ENCODE measurements at places on chromosomes 7 and 10. TPM values are rescaled to one million over a fixed set of nuclear protein-coding genes. Genes with fewer than 3 reads are reported as not detected.

DNA sequence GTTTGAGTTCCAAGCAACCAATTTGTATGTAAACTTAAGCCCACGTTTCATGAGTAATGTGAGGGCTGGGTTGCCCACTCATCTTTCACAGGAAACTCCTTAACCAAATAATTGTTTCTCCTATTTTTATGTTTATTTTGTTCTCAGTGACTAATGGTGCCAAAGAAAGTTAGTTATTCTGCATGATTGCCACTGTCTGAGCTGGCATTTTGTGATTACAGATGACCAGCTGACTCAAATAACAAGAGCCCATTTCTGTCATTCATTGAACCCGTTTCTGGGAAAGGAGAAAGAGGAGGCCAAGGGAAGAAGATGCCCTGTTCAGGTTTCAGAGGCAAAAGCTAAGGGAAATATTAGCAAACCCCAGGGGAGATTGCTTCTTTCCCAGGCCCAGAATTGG lies 186.9 kb upstream of the MYO3A start:
- H3K27me3 ChIP-seq: peaks cover 2% of the 10 kb centered on the region
- no peak overlapping the region for H3K27ac ChIP-seq
- no peaks in the 10 kb centered on the region for H3K36me3 ChIP-seq

- peak overlapping the region; percentile 27 for H3K4me3 ChIP-seq
- H3K27me3 ChIP-seq: no peaks in the 10 kb centered on the region
- H3K36me3 ChIP-seq: no peaks in the 10 kb centered on the region
- H3K4me1 ChIP-seq: peaks cover 24% of the 10 kb centered on the region
- peak; percentile 36 for DNase-seq
Observed at GRCh38 chr7:101990811-101991418, 173.5 kb downstream of the CUX1 start.

GRCh38 chr7:33193308-33193864 lies 64.0 kb downstream of the BBS9 start:
- H3K4me3 ChIP-seq: no peak overlapping the region
- H3K27me3 ChIP-seq: no peaks in the 10 kb centered on the region

DNA sequence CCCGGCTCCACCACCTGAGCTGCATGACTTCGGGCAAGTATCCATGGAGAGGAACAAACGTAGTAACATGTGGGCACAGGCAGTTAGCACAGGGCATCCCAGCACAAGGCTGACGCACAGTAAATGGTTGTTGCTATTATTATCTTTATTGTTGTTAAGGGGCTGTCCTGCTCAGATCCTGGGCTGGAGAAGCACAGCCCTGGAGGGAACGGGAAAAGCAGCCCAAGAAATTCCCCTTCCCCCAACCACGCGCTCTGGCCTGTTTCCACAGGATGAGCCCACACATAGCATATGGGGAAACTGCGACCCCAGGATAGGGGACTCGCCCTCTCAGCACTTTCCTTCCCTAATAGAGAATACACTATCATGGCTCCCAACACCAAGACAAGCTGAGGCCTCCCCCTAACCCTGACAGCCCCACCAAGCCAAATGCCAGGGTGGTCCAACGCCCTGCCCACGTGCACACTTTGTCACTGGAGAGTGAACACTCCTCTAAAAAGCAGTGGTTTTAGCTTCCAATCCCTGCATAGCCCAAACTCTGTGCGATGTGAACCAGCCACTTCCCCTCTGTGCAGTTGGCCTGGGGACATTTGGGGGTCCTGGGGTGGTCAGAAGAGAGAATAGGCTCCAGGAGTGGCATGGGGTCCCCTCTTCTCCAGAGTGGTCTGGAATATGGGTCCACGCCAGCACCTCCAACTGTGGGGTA lies 11.0 kb downstream of the PSD start:
- H3K4me3 ChIP-seq: peak overlapping the region; percentile 63
- no peak for DNase-seq
- H3K36me3 ChIP-seq: no peaks in the 10 kb centered on the region

DNA sequence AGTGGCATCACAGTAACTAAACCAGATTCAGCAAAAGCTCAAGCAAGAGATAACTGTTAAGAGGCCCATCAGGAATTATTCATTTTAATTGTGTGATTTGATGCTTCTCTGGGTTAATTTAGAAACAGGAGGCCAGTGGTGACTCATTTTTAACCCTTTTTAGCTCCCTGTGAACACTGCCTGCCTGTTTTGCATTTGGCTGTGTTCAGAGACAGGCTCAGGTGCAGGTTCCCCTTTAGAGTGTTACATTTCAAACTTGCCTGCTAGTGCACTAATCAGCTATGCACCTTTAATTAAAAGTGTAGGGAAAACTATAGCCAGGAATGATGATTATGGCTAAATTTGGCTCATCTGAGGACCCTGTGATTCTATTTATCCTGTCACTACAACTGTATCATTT lies 6.5 kb downstream of the STAMBPL1 start:
- H3K4me3 ChIP-seq: no peak overlapping the region
- H3K4me1 ChIP-seq: peaks cover 78% of the 10 kb centered on the region
- H3K36me3 ChIP-seq: peaks cover 3% of the 10 kb centered on the region
- peak; percentile 53 for DNase-seq
- no peaks in the 10 kb centered on the region for H3K27me3 ChIP-seq

- H3K4me1 ChIP-seq: peaks cover 43% of the 10 kb centered on the region
- no peak overlapping the region for H3K27ac ChIP-seq
- peaks cover 1% of the 10 kb centered on the region for H3K36me3 ChIP-seq
- H3K4me3 ChIP-seq: no peak overlapping the region
- DNase-seq: no peak
Observed at GRCh38 chr10:17062009-17062408, 67.6 kb downstream of the CUBN start.

DNA sequence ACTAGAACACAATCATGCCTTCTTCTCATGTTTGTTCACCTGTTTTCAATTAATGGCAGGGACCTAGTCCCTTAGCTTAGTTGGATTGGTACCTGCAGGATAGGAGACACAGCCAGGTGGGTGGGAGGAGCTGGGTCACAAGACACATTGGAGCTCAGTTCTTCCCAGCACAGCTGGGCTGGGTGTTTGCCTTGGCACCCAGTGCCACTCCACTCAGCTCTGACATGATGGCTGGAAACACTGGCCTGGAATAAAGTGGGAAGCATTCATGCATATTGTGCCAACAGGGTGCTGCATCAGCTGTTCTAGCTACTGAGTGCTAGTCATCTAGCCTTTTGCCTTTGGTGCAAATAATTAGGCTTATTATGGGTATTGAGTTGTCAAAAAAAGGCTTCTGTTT lies 226.1 kb downstream of the PTEN start:
- no peaks in the 10 kb centered on the region for H3K36me3 ChIP-seq
- peaks cover 34% of the 10 kb centered on the region for H3K4me1 ChIP-seq
- peaks cover 14% of the 10 kb centered on the region for H3K27me3 ChIP-seq
- DNase-seq: no peak

DNA sequence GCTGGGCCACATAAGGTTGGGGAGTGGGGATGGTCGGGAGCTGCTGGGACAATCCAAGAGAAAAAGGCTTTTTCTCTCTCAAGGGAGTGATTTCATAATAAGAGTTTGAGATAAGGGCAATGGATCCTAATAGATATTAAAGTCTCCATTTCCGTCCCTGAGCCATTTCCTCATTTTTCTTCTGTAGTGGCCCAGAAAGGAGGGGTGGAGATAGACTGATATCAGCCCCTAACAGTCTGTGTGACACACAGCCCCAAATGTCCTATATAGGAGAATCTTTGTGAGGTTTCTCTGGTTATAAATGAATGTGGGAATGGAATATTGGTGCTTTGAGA lies 35.2 kb downstream of the PRSS2 start:
- peaks cover 97% of the 10 kb centered on the region for H3K4me1 ChIP-seq
- H3K27ac ChIP-seq: peak overlapping the region; percentile 99
- H3K36me3 ChIP-seq: peaks cover 40% of the 10 kb centered on the region
- DNase-seq: no peak

DNA sequence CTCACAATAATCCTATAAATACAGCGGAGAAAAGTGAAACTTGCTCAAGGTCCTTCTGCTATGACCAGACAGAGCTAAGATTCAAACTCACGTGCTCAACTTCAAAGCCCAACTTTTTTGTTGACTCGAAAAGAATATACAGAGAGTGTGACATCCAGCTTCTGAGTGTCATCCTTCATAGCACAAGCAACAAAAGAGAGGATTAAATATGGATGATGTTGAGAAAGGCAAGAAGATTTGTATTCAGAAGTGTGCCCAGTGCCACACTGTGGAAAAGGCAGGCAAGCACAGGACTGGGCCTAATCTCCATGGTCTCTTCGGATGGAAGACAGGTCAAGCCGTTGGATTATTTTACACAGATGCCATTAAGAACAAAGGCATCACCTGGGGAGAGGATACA lies 2.1 kb upstream of the FAM3C start:
- no peak overlapping the region for H3K4me3 ChIP-seq
- no peaks in the 10 kb centered on the region for H3K27me3 ChIP-seq
- no peak overlapping the region for H3K27ac ChIP-seq
- no peaks in the 10 kb centered on the region for H3K36me3 ChIP-seq
- DNase-seq: peak; percentile 10

CYP2C9 gene
- not detected for total RNA-seq
